ENCODE measurements at places on chromosomes 4 and X.

DNA sequence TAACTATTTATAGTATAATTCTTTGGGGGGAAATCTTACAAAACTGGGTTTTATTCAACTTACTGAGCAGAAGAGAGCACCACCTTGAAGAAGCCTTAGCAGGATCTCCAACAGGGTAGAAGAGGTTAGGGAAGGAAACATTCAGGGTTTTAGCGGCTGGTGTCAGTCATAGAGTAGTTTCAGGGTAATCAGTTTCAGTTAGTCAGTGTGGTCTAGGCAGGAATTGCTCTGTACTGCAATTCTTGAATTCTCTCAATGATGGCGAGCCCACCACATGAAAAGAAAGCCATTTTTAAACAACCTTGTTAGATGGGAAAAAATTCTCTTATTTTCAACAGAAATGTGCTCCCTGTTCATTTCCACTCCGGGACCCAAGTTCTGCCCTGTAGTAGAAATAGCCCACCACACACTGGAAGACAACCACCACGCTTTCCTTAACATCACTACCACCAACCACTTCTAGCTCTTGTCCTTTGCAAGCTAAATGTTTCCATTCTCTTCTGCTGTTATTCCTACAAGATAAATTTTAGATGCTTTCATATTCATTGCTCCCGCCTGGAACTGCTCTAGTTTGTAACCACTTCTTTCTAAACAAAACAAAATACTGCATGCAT lies 25.9 kb downstream of the COL25A1 start:
- no peak for DNase-seq

DNA sequence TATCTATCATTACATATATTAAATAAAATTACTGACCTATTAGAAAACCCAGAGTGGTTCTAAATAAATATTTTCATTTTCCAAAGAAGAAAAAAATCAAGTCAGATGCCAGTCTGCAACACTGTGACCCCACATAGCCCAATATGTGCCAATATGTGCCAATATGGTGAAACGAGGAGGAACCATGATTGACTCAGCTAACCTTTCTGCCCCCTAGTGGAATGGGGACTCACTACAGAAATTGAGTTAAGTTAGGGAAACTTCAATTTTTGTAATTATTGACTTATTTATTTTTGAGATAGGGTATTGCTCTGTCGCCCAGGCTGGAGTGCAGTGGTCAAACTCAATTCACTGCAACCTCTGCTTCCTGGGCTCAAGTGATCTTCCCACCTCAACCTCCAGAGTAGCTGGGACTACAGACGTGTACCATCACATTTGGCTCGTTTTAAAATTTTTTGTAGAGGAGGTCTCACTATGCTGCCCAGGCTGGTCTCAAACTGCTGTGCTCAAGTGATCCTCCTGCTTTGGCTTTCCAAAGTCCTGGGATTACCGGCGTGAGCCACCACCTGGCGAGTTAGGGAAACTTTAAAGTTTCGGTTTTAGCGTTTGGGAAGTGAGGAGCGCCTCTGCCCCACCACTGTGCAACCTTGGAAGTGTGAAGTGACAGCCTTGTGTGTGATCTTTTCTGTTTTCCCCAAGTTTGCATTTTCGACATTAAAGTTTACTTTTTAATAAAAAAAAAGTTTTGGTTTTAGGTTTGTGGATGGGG lies 116.8 kb upstream of the SHISA3 start:
- DNase-seq: peak; percentile 37

DNA sequence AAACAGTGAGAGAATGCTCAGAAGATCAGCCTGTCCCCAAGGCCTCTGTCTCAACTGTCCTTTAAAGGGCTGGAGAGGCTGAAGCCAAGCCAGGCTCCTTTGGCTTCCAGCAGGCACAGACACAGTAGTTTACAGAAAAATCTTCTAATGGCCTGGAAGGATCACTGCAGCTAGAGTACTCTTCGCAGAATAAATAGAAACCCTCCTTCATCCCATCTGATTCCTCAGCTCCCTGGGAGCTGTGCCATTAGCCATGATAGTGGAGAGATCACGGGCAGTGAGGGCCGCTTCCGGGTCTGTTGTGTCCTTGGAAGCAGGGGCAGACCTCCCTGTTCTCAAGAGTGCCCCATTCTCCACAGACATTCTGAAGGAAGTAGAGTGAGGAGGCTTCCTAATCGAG lies 63.1 kb downstream of the CCNI start:
- DNase-seq: peak; percentile 32

DNA sequence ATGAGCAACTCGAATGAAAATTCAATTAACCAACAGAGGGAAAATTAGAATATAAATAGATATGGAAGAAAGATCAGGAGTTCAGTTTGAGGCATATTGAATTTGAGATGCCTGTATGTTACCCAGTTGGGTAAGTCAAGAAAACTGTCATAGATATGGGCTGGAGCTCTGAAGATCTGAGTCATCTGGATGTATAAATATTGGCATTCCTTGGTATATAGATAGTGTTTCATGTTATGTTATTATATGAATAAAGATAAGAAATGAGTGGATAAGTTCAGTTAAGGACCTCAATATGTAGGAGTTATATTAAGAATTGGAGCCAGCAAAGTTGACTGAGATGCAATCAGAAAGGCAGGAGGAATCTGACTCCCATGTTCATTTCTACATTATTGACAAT lies 543.6 kb upstream of the SMIM31 start:
- DNase-seq: no peak

- no peak for DNase-seq
These were observed 80.2 kb upstream of the MAMLD1 start for GRCh38 chrX:150282953-150283352.

DNA sequence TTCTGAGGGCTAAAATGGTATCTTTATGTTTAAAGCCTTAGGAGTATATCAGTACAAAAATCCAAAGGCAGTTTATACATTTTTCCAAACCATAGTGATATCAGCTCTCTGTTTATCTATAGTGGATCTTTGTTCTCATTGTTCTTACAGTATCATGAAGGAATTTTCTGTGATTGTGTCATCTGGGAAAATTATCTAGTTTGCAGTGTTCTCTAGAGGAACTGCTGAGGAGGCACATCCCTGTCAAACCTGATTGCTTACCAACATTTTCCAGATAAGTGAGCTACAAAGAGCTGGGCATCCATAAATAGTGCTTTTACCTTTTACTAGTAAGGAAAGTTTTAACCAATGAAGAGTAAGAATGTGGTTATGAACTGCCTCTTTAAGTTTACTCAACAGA lies 44.9 kb upstream of the SLC25A31 start:
- DNase-seq: peak; percentile 23

- DNase-seq: no peak
These were observed 68.7 kb upstream of the PGM2 start for GRCh38 chr4:37757761-37758160.

GRCh38 chr4:100649417-100649816 lies 131.6 kb upstream of the EMCN start:
- peak; percentile 52 for DNase-seq

- DNase-seq: peak; percentile 73
These were observed 217.9 kb downstream of the CENPC start for GRCh38 chr4:67327245-67328017.

DNA sequence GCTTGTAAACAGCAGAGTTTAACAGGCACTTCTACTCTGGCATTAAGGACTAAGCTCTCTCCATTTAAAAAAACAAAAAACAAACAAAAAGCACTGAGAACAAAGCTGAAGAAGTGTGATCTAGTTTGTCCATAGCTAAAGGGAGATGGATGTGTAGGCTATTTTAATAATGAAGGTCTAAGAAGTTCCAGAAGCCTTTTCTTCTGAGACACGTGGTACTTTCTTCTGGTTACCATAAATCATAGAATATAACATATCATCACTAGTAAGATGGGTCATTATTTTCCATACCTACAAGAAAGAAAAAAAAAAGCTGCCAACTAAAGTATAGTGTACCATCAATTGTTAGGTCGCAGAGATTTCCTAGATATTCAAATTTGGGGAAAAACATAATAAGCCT lies 722 bp upstream of the NBDY start:
- DNase-seq: peak; percentile 30

- DNase-seq: peak; percentile 53
These were observed 83.6 kb downstream of the NBDY start for GRCh38 chrX:56812515-56813105.

DNA sequence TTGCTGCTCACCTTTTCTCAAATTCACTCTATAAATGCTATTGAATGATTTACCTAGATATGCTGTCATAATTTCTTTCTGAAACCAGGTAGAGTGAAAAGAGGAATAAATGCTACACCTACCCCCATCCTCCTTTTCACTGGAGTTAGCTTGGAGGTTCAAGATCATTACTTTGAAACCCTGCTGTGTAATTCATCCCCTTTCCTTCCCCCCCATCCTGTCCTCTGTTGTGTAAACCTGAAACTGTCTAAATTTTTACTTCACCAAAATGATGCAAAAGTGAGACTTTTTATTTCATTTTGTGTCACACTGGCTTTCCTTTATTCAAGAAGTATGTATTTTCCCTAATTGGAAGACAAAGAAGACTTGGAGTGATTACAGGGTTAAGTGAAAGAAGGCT lies 5.4 kb downstream of the ZCCHC18 start:
- no peak for DNase-seq

DNA sequence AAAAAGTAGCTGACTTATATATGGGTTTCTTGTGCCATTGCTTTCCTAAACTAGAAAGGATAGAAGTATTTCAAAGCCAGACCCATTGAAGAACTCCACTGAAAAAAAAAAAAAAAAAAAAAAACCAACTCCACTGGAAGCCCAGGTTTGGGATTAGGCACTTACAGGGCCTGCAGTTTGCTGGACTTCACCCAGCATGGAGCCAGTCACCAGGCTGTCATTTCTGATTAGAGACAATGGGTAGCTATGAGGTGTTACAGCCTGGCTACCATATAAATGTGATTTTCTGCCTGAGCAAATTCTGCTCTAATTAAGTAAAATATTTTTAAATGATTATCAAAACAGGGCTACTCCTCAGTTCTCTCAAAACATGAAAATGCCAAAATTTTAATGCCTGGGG lies 49.5 kb downstream of the HS6ST2 start:
- DNase-seq: no peak

GRCh38 chr4:79334783-79335182 lies 8.9 kb upstream of the NAA11 start:
- no peak for DNase-seq

- no peak for DNase-seq
These were observed 171.0 kb upstream of the ATOH1 start for GRCh38 chr4:93657527-93657926.

GRCh38 chrX:9326369-9326768 lies 138.5 kb upstream of the TBL1X start:
- DNase-seq: no peak

DNA sequence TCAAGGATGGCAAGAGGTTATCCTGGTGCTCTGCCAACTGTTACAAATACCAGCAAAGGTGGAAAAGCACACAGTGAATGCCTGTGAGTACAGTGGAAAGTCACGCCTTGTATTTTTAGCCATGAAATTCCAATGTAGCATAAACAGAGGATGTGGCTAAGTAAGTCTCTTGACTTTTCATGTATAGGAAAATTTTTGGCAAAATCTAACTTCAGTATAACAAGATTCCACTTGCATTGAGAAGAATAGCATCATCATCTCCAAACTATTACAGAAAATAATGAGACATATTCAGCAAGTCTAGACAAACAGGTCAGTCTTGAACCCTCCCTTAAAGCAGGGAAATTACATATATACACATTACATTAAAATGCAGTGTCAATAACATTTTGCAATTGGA lies 7.9 kb downstream of the SLC10A6 start:
- DNase-seq: no peak

DNA sequence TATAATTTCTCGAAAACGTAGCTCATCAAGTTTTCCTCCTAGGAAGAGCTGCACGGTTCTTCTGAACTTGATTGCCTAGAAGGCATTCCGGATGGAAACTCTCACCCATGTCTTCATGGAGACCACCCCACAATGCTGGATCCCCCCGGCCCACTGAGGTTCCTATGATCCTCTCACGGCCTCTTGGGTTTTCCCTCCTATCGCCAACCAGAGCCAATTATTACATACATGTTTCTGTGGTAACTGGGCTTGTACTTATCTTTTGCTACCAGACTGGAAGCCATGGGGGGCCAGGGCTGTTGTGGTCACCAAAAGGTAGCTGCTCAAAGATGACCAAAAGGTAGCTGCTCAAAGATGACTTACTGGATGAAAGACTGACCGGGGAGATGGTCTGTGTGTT lies 131.5 kb downstream of the AFAP1 start:
- no peak for DNase-seq

- no peak for DNase-seq
These were observed 41.5 kb downstream of the GATB start for GRCh38 chr4:151718984-151719955.

GRCh38 chr4:1646690-1647089 lies 37.4 kb downstream of the FAM53A start:
- no peak for DNase-seq

DNA sequence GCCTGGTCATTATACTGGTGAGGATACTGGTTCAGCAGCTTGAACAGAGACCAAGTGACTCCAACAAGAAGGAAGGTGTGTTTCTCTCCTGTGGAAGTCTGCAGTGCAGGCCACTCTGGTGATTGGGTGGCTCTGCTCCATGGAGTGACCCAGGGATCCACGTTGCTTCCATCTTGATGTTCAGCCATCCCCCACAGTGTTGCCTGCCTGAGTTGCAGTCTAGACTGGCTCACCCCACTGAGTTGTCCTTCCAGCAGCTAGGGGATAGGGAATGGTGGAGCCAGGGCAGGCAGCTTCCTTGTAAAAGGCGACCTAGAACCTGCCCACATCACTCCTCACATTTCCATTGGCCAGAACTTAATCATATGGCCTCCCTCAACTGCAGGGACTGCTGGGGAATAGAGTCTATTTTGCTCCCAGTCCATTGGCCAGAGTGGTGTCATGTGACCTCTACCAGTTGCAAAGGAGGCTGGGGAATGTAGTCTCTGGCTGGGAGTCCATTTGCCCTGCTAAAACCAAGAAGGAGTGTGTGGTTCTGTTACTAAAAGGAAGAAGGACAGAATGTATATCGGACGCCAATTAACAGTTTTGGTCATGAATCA lies 8.0 kb downstream of the MAN2B2 start:
- DNase-seq: peak; percentile 16

DNA sequence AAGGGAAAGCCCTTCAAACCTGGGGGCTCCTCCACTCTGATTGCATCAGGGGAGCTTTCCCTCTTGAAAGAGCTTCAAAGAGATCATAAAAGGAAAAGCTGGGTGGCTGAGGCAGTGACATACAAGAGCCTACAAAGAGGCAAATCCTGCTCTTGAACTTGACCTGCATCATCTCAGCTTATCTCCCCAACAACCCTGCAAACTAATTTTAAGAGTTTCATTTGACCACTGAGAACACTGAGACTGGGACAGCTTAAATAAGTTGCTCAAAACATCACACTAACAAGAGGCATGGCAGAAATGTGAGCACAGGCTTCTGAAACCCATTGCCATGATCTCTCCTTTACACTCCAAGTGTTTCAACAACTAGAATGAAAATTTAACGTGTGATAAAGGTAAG lies 101.6 kb upstream of the PPARGC1A start:
- DNase-seq: no peak

DNA sequence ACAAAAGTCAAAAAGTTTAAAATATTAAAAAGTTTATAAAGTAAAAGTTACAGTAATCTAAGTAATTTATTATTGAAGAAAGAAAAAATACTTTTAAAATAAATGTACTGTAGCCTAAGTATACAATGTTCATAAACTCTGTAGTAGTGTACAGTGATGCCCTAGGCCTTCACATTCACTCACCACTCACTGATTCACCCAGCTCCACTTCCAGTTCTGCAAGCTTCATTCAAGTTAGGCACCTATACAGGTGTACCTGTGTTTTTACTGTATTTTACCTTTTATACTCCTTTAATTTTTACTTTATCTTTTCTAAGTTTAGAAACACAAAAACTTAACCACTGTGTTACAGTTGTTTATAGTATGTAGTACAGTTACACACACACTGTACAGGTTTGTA lies 40.1 kb upstream of the AGA start:
- no peak for DNase-seq

GRCh38 chr4:149796381-149796780 lies 19.3 kb downstream of the IQCM start:
- DNase-seq: no peak

All from fibroblast of the aortic adventitia (primary cell).